HT1080 (cell line): ENCODE measurements at places on chromosomes 12 and 14.

DNA sequence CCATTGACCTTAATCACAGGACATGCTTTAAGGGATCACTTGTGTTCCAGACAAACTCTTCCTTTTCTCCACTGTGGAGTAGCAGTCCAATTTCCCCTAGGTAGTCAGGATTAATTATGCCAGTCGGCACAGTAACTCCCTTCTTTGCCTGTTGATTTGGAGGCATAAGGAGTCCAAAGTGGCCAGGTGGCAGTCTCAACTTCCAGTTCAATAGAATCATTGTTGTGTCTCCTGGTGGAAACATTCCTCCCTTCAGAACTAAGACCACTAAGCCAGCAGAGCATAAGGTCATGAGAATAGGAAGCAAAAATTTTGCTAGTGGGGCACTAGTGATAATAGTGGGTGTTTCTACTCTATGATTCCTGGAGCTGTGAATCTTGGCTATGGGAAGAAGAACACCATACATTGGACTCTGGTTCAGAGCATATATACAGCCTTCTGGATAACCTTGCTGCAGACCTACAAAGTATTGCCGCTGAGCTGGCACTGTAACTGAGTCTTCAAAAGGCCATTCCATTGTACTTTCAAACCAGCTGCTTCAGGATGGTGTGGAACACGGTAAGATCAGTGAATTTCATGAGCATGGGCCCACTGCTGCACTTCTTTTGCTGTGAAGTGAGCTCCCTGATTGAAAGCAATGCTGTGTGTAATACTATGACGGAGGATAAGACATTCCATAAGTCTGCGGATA is 147.3 kb upstream of the MAX start:
- DNase-seq, result no peak

DNA sequence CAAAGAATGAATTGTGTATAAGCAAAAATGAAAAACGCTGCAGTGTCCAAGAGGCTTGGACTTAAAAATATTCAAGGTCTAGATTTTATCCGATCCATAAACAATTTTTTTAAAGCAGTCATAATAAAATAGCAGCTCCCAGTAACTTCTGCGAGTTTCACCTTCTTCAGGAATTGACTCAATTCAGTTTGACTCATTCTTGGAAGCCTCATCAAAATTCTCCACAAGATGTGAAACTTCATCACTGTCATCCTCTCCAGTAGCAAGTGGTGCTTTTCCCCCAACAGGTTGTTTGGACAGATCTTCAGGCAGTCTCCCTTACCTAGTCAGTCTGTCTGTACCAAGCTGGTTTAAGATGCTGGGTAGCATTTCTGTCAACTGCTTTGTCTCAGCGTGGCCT is 93.5 kb upstream of the FOXG1 start:
- DNase-seq, result peak; percentile 37

DNA sequence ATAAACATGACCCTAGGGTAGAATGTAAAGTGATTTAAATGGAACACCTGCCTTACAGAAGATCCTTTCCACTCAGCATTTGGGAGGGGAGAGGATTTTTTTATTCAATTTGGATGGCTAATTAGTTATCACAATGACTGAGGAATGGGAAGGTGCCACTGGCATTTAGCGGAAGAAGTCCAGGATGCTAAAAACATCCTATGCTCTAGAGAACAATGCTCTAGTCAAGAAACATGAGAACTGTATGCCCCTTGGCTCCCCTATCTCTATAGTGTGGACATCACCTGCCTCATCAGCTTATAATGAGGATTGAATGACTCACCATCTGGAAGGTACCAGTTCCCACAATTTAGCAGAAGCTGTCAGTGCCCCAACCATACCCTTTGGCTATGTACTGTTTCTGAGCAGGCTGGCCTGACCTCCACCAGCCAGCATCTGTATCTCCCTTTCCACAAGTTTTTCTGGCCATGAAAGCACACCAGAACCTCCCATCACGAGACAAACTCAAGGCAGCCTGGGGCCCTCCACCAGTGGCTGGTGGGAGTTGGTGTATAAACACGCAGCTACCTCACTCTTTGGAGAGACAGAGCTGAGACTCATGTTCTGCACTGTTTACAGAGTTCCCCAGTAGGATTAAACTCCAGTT is 109.7 kb upstream of the VASH1 start:
- no peak for DNase-seq

GRCh38 chr12:56223571-56224101 is 506 bp upstream of the NABP2 start:
- DNase-seq, result no peak

DNA sequence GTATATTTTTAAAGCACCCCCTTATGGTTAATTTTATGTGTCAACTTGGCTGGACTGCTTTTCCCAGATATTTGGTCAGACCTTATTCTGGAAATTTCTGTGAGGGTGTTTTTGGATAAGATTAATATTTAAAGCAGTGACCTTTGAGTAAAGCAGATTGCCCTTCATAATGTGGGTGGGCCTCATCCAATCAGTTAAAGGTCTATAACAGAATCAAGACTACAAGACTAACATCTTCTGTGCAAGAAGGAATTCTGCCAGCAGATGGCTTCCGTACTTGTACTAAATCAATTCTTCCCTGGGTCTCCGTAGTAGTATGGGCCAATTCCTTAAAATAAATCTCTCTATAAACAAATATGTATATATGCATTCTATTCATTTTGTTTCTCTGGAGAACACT is 257.6 kb downstream of the ETNK1 start:
- DNase-seq, result no peak
